Lung microvascular endothelial cell (primary cell): ENCODE measurements at places on chromosomes 3 and 15.

GRCh38 chr15:72375501-72375845, 341 bp downstream of the HEXA start:
- no peak for DNase-seq

- DNase-seq = no peak
Observed at GRCh38 chr3:100185847-100186246, 71.5 kb upstream of the FILIP1L start.

GRCh38 chr15:93362821-93363220, 273.8 kb upstream of the RGMA start:
- no peak for DNase-seq

DNA sequence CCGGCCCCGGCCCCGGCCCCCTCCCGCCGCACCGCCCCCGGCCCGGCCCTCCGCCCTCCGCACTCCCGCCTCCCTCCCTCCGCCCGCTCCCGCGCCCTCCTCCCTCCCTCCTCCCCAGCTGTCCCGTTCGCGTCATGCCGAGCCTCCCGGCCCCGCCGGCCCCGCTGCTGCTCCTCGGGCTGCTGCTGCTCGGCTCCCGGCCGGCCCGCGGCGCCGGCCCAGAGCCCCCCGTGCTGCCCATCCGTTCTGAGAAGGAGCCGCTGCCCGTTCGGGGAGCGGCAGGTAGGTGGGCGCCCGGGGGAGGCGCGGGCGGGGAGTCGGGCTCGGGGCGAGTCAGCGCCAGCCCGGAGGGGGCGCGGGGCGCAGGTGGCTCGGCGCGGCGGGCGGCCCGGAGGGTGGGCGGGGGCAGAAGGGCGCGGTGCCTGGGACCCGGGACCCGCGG, 352 bp downstream of the CHRD start:
- peak; percentile 45 for DNase-seq

GRCh38 chr3:22887664-22888291, 315.3 kb upstream of the UBE2E2 start:
- peak; percentile 32 for DNase-seq

GRCh38 chr3:55546866-55547669, 60.0 kb upstream of the WNT5A start:
- no peak for DNase-seq
